ENCODE measurements at places on chromosomes 4 and X. TPM values are rescaled to one million over a fixed set of nuclear protein-coding genes. Genes with fewer than 3 reads are reported as not detected.
A peak's percentile ranks its signal among the peaks of the same experiment; 100 is the strongest.

DNA sequence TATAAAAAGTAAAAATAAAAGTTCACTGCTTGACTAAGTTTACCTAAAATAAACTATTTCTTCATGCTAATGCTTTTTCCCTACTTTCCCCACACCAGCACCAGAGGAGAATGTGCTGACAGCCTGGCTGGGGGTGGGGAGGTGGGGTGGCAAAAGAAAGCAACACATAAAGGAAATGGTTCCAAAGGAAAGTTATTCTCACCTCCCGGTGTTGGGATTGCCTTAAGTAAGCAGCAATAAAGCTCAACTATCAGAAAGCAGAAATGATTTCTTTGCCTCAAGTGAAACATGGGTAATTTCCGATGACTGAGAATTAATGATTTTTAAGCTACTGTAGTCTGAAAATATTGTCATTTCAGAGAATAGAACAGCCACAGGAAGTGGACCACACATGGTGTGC lies 84.5 kb upstream of the DKK2 start:
- no peak for DNase-seq
- H3K4me3 ChIP-seq: no peak overlapping the region
- H3K27me3 ChIP-seq: no peaks in the 10 kb centered on the region
- no peak overlapping the region for H3K27ac ChIP-seq
- H3K36me3 ChIP-seq: no peaks in the 10 kb centered on the region

Gene UGT2B10
- not detected for total RNA-seq

Gene MAGEA11
- total RNA-seq: not detected

- DNase-seq: no peak
- H3K4me1 ChIP-seq: no peaks in the 10 kb centered on the region
- no peaks in the 10 kb centered on the region for H3K27me3 ChIP-seq
- no peak overlapping the region for H3K4me3 ChIP-seq
Measured at GRCh38 chr4:162874748-162875147, 291.9 kb downstream of the NAF1 start.

DNA sequence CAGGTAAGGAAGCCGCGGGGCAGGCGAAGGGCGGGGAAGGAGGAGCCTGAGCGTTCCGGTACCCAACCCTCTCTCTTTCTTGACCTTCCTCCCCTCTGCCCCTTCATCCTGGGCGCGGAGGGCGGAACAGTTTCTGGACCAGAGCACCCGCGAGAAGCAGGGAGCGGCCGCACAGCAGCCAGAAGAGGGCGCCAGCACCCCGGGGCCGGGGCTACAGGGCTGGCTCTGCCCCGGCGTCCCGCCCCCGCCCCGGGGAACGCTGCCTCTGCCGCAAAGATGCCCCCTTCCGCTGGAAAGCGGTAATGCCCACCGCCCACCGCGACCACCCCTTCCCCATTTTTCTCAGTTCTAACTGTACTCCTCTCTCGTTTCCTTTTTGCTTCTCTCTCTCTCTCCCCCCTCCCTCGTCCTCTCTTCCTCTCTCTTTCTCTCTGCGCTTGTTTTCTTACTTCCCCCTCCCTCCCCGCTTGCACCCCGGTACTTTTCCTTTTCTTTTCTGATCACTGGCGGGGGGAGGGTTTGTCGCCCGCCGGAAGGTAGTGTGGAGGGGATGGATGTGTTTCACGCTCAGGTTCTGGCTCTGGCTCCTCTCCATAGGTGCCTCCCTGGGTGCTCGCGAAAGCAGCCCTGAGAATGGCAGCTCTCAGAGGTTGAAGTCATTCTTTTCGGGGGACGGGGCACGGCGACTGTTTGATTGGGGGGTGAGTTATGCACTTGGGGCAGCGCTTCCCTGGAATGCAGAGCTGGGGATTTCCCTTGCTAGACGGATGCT lies 13.1 kb upstream of the PRDM8 start:
- peak overlapping the region; percentile 71 for H3K27ac ChIP-seq
- peaks cover 53% of the 10 kb centered on the region for H3K27me3 ChIP-seq
- DNase-seq: peak; percentile 87
- H3K36me3 ChIP-seq: no peaks in the 10 kb centered on the region
- peak overlapping the region; percentile 71 for H3K4me3 ChIP-seq

Gene MSANTD1
- total RNA-seq: 0.44 TPM

GRCh38 chr4:41120297-41121217 lies 93.8 kb downstream of the APBB2 start:
- peak overlapping the region; percentile 30 for H3K4me3 ChIP-seq
- H3K27me3 ChIP-seq: no peaks in the 10 kb centered on the region
- H3K4me1 ChIP-seq: peaks cover 26% of the 10 kb centered on the region
- peaks cover 8% of the 10 kb centered on the region for H3K36me3 ChIP-seq
- peak overlapping the region; percentile 62 for H3K27ac ChIP-seq

DNA sequence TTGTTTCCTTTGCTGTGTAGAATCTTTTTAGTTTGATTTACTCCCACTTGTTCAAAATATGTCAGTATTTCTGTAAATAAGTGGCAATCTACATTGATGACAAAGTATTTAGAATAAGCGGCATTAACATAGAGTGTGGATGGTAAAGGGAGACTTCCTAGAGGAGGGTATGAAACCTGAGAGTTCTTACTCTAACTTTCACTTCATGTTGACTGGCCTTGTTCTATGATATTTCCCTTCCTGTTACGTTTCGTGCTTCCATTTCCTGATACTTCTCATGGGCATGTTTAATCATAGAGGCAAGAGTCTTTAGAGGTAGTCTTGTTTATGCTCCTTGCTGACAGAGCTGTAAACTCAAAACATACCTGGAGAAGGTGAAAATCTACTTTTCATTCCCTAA lies 408.9 kb downstream of the GLUD2 start:
- no peak for DNase-seq
- H3K36me3 ChIP-seq: no peaks in the 10 kb centered on the region
- H3K4me1 ChIP-seq: no peaks in the 10 kb centered on the region
- H3K27ac ChIP-seq: no peak overlapping the region

Data from left ventricle myocardium inferior (tissue), 1 donor.